Activated T-cell treated with anti-CD3 and anti-CD28 coated beads, Interleukin-2, amount 50 U/mL, for 24 hours (primary cell): ENCODE measurements at places on chromosomes 7 and 10.
A peak's percentile ranks its signal among the peaks of the same experiment; 100 is the strongest.

DNA sequence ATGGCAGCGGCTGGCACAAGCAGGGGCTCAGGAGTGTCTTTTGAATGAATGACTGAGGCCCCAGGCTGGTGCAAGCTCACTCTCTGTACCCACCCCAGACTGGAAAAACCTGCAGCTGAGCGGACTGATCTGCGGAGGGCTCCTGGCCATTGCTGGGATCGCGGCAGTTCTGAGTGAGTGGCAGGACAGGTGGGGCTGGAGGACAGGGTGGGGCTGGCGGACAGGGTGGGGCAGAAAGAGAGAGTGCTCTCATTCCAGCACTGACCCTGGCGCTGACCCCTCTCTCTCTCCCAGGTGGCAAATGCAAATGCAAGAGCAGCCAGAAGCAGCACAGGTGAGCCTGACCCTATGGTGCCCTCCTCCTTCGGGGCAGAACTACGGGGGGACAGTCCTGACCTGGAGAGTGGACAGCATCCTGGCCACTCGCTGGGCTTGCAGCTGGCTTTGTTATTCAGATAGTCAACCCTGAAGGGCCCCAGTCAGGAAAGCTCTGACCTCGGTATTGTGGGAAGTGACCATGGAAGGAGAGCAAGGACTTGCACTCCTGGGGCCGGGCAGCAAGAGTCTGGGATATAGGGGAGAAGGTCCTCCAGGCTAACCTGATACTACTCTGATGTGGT is 4.1 kb downstream of the FXYD4 start:
- DNase-seq, result no peak
- H3K4me3 ChIP-seq, result no peak overlapping the region
- peaks cover 6% of the 10 kb centered on the region for H3K4me1 ChIP-seq
- H3K36me3 ChIP-seq, result no peaks in the 10 kb centered on the region
- H3K27me3 ChIP-seq, result no peaks in the 10 kb centered on the region

DNA sequence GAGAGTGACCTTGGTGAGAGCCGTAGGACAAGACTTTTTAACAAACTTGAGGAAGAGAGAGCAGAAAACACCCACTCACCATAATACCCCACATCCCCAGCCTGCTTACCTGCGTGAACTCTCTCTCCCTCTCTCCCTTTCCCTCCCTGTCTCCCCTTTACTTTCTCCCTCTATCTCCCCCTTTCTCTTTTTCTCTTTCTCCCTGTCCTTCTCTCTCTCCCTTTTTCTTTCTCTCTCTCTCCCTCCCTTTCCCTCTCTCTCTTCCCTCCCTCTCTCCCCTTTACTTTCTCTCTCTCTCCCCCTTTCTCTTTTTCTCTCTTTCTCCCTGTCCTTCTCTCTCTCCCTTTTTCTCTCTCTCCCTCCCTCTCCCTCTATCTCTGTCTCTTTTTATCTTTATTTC is 464.0 kb upstream of the AUTS2 start:
- H3K36me3 ChIP-seq, result no peaks in the 10 kb centered on the region
- no peak overlapping the region for H3K4me3 ChIP-seq
- H3K27me3 ChIP-seq, result peaks cover 5% of the 10 kb centered on the region
- H3K27ac ChIP-seq, result no peak overlapping the region
- no peak for DNase-seq
- no peaks in the 10 kb centered on the region for H3K4me1 ChIP-seq

DNA sequence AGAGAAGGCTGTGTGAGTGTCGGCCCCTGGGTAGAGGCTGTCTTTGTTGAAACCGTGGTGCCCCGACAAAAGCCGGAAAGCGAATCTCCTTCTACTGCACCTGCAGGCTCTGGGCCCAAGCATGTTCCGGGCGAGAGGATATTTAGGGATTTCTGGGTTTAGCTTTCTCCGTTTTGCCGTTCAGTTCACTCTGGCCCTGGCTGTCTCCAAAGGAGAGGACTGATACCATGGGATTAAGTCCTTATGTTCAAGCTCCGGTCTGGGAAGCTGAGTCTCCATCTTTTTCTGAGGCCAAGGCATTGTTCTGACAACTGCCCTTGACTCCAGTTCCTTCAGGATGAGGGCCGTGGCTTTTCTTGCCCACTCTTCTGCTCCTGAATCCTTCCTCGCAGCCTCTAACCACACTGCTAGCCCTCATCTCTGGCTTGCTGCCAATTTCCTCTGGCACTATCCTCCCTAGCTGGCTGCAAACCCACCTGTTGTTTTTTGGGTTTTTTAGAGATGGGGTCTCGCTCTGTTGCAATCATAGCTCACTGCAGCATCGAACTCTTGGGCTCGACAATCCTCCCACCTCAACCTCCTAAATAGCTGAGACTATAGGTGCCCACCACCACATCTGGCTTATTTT is 206.8 kb downstream of the SKIDA1 start:
- no peaks in the 10 kb centered on the region for H3K27me3 ChIP-seq
- H3K4me3 ChIP-seq, result no peak overlapping the region
- no peak for DNase-seq
- no peaks in the 10 kb centered on the region for H3K4me1 ChIP-seq
- H3K36me3 ChIP-seq, result no peaks in the 10 kb centered on the region

DNA sequence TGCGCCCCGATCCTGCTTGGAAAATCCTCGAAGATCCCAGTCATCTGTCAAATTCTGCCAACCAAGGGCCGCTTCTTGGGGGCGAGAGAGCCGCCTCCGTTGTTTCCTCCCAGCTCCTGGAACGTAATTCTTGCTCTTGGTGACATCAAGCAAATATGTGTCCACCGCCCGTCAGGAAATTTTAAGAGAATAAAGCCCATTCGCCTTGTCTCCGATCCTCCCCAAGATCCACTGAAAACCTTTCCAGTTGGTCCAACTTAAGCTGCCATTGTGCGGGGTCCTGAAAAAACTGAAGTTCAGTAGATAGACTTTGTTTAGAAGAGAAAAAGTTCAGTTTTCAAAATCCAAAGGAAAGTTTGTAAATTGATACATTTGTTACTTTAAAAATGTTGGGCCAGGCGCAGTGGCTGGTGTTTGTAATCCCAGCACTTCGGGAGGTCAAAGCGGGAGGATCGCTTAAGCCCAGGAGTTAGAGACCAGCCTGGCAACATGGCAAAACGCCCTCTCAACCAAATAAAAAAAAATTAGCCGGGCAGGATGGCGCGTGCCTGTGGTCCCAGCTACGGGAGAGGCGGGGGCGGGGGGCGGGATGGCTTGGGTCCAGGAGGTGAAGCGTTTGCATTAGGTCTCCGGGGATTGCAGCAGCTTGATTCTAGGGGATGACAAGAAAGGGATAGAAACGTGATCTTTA is 1.0 kb upstream of the ZNF800 start:
- peak overlapping the region; percentile 83 for H3K4me3 ChIP-seq
- peak overlapping the region; percentile 95 for H3K27ac ChIP-seq
- no peak for DNase-seq
- peaks cover 61% of the 10 kb centered on the region for H3K4me1 ChIP-seq

- no peak overlapping the region for H3K27ac ChIP-seq
- H3K36me3 ChIP-seq, result no peaks in the 10 kb centered on the region
- no peak overlapping the region for H3K4me3 ChIP-seq
- peaks cover 6% of the 10 kb centered on the region for H3K4me1 ChIP-seq
- no peak for DNase-seq
Observed at GRCh38 chr7:138838166-138838565, 40.2 kb upstream of the ATP6V0A4 start.

DNA sequence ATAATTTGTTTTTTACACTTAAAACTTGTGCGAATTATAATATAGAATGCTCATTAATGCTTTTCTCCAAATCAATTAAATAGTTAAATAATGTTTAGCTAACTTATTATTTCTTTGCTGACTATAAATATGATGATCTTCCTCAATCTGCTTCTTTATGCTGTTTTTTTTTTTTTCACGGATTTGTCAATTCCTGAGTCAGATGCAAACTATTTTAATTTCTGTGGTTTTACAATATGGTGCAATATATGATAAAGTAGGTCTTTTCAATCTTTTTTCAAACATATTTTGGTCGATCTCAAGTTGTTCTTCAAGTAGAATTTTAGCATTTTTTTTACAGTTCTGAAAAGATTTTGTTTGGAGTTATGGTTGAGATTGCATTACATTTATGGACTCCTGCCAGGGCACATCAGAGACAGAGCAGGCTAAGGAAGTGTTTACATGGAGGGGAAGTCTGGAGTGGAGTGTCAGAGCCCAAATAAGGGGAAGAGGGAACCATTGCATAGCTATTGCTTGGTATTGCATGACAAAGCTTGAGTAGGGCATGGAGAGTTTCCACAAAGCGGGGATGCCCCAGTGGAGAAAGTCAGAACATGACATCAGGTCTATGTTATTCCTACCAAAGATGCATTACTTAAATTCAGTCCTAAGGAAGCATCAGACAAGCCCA is 204.4 kb downstream of the OTUD1 start:
- H3K27me3 ChIP-seq, result peaks cover 5% of the 10 kb centered on the region
- H3K4me1 ChIP-seq, result no peaks in the 10 kb centered on the region
- H3K4me3 ChIP-seq, result no peak overlapping the region
- DNase-seq, result no peak
- no peak overlapping the region for H3K27ac ChIP-seq

GRCh38 chr7:131497454-131497853 is 59.0 kb downstream of the PODXL start:
- no peak overlapping the region for H3K27ac ChIP-seq
- peaks cover 48% of the 10 kb centered on the region for H3K36me3 ChIP-seq
- H3K27me3 ChIP-seq, result no peaks in the 10 kb centered on the region

DNA sequence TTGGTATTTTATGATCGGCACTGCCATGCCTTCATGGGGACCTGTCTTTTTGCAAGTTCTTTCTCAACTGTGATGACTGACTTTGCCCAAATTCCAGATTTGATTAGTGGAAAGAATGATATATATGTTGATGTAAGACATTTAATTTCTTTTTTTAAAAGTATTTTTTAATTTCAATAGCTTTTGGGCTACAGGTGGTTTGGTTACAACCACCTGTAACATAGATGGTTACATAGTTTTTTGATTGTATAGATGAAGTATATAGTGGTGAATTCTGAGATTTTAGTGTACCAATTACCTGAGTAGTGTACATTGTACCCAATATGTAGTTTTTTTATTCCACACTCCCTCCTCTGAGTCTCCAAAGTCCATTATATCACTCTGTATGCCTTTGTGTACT is 69.6 kb downstream of the MCU start:
- H3K27ac ChIP-seq, result no peak overlapping the region
- H3K4me1 ChIP-seq, result no peaks in the 10 kb centered on the region
- no peaks in the 10 kb centered on the region for H3K27me3 ChIP-seq
- H3K4me3 ChIP-seq, result no peak overlapping the region
- no peak for DNase-seq

DNA sequence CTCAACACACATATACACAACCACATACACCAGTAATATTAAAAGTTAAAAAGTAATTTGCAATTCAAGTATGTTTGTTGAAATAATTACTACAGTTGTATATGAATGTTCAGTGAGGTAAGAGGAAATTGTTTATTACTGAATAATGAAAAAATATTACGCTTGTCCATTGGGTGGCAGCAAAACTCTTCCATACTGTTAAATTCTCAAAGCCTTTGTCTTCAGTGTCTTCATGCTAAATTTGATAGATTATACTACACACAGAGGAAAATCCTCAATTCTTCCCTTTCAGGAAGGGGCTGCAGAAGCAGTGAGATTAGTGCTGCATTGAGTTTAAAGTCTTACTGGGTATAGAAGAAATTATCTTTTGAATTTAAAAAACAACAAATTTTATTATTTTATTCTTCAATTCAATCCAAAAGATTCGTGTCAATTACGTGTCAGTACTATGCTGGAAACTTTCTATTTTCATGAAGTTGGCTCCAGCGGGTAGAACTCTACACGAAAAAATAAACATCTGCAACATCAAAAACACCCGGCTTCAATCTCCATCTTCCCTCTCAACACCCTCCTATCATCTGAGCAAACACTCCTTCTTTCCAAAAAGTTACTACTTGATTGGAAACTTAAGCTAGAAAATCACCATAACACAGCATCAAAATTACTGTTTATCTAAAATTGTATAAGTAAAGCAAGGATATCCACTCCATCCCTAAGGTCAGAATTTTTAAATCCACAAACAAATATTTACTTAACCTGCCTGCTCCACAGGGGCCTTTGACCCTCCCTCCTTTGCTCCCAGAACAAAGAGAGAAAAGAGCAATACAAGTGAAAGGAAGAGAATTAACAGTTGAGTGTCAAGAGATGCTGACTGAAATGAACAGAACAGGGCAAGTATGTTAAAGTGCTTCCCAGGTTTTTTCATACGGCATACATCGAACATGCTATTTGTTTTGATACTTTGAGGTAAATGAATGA is 37.0 kb upstream of the TES start:
- H3K4me3 ChIP-seq, result no peak overlapping the region
- no peak overlapping the region for H3K27ac ChIP-seq
- DNase-seq, result no peak
- H3K4me1 ChIP-seq, result no peaks in the 10 kb centered on the region
- peaks cover 8% of the 10 kb centered on the region for H3K27me3 ChIP-seq
- H3K36me3 ChIP-seq, result no peaks in the 10 kb centered on the region

DNA sequence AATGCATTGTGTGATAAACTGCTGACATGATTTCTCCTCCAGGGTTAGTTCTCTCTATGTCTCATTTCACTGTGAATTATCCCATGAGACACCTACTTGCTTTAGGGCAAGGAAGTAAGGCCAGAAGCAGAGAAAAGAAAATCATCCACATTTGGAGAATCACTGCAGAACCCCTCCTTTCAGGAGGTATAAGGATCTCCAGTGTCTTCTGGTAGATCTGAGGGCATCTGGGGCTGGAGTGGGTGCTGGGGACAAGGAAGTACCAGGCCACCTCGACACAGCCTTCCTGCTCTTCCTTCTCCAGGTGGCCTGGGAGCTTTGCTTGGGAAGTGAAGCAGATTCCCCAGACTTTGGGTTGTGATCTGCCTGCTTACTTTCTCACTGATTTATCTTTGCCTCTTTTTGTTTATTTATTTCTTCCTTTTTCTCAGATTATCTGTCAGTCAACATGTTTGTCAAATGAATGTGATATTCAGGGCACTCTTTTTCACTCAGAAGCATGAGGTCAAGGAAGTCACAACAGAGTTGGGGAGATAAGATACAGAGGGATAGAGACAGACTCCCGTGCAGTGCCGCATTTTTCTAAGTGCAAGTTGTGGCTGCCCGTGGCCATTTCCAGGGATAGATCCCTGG is 12.4 kb upstream of the CAMK2G start:
- H3K4me1 ChIP-seq, result peaks cover 13% of the 10 kb centered on the region
- DNase-seq, result no peak
- H3K4me3 ChIP-seq, result no peak overlapping the region
- peak overlapping the region; percentile 13 for H3K27ac ChIP-seq

GRCh38 chr7:124255041-124255655 is 222.3 kb upstream of the TMEM229A start:
- no peaks in the 10 kb centered on the region for H3K4me1 ChIP-seq
- H3K4me3 ChIP-seq, result no peak overlapping the region
- H3K36me3 ChIP-seq, result no peaks in the 10 kb centered on the region

GRCh38 chr7:132655131-132655727 is 79.0 kb upstream of the PLXNA4 start:
- peak overlapping the region; percentile 58 for H3K4me3 ChIP-seq
- H3K4me1 ChIP-seq, result peaks cover 59% of the 10 kb centered on the region
- H3K36me3 ChIP-seq, result no peaks in the 10 kb centered on the region
- no peaks in the 10 kb centered on the region for H3K27me3 ChIP-seq
- peak overlapping the region; percentile 85 for H3K27ac ChIP-seq

- no peaks in the 10 kb centered on the region for H3K4me1 ChIP-seq
- no peak overlapping the region for H3K27ac ChIP-seq
- no peak for DNase-seq
- H3K4me3 ChIP-seq, result no peak overlapping the region
- H3K36me3 ChIP-seq, result no peaks in the 10 kb centered on the region
- no peaks in the 10 kb centered on the region for H3K27me3 ChIP-seq
Observed at GRCh38 chr10:76576276-76576962, 1061.2 kb downstream of the KCNMA1 start.
